ENCODE measurements at places on chromosomes 11 and 22.

GRCh38 chr11:112481431-112481830 lies 220.8 kb upstream of the PLET1 start:
- no peak for DNase-seq

DNA sequence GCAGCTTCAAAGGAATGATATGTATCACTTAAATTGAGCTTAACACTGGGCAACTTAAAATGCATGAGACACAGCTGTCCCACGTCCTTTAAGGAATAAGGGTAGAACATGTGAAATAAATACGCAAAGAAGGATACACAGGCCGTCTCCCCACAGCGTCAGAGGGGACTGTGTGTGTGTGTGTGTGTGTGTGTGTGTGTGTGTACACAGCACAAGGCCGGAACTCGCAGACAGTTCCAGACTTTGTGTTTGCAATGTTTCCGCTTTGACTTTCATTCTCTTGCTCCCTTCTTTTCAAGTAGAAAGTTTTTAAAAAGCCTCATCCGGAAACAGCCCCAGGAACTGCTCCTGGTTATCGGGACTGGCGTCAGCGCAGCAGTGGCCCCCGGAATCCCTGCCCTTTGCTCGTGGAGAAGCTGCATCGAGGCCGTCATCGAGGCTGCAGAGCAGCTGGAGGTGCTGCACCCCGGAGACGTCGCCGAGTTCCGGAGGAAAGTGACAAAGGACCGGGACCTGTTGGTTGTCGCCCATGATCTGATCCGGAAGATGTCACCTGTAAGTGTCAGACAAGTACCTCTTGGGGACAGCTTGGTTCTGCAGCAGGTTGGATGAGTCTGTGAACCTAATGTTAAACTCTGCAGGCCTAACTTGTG lies 13.3 kb downstream of the FAM118A start:
- DNase-seq = no peak

DNA sequence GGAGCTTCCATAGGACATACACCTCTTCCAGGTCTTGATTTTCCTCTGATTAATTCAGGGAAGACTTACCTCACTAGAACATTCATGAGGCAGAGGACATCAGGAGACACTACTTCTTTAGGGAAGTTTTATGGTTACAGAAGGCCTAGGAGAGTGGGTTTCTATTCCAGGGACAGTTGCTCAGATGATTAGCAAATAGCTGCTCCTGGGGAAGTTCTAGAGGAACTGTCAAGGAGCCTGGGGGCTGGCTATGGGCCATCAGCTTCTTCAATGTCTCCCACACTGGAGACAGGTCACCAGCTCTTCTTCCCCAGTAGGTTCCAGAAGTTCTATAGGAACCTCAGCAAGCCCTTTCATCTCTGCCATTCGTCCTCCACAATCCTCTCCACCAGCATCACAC lies 11.5 kb upstream of the OR10A5 start:
- DNase-seq = no peak

DNA sequence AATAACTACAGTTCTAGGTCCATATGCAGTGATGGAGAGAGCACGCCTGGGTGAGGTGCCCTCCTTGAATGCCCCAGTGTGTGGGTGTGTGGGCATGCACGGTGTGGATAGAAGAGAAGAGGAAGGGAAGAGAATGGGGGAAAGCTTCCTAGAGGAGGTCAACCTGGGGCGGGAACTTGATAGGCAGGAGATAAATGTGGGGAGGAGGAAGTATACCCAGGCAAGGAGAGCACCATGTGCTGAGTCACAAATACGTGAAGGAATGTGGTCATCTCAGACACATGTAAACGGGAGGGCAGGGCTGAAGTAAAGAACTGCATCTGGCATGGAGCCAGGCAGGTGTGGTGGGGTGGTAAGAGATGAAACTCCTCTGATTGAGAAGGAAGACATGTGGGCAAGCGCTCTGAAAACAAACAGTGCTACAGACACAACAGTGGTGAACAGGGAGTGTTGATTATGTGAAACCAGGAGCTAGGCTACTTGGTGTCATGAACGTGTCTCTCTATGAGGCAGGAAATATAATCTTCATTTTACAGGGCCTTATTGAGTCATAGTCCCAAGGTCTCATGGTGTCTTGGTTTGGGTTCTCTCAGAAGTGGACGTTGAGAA lies 61.5 kb upstream of the EED start:
- DNase-seq = peak; percentile 47

DNA sequence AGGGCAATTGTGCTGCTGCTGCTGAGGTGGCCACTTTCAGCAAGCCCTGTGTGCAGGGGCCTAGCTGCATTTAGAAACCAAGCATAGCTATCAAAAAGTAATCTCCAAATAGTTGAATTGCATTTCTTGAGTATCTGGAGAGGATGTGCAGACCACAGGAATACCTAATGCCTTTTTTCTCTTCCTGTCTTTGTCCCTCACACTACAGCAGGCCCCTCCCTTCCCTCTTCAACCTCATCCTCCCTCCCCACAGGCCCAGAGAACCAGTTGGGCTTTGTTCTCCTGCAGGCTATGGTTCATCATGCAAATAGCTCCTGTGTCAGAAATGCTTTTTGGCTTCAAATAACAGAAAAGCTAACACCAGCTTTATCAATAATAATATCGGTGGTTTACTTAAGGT lies 47.7 kb downstream of the DKK3 start:
- DNase-seq = no peak

- DNase-seq = no peak
Observed at GRCh38 chr11:17952487-17952886, 60.4 kb downstream of the SERGEF start.

DNA sequence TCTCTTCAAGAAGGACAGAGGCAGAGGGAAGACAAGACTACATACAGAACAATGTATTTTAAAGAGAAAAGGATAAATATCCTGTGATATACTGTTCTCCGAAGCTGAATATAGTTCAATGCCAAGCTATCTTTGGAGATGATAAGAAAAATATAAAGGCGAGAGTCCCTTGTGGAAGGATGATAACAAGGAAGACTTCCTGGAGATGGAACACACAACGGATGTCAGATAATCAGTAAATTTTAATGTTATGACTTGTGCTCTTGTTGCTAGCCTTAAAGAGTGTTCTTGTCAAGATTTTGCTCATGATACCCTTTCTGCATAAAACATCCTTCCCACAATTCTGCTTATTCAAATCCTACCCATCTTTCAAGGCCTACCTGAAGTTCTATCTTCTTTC lies 6.8 kb upstream of the CTR9 start:
- no peak for DNase-seq

GRCh38 chr11:124398924-124399323 lies at the start of gene OR8B3:
Gene OR8B3 (minus strand): TSS chr11:124399024. CDS start chr11:124397351, 1,673 bp downstream.
- no peak for DNase-seq

- DNase-seq = no peak
Observed at GRCh38 chr11:20873054-20873453, 203.7 kb downstream of the NELL1 start.

GRCh38 chr22:43241138-43241597 lies 54.2 kb upstream of the TTLL12 start:
- no peak for DNase-seq

- no peak for DNase-seq
Observed at GRCh38 chr11:111729071-111729830, 36.9 kb downstream of the PPP2R1B start.

DNA sequence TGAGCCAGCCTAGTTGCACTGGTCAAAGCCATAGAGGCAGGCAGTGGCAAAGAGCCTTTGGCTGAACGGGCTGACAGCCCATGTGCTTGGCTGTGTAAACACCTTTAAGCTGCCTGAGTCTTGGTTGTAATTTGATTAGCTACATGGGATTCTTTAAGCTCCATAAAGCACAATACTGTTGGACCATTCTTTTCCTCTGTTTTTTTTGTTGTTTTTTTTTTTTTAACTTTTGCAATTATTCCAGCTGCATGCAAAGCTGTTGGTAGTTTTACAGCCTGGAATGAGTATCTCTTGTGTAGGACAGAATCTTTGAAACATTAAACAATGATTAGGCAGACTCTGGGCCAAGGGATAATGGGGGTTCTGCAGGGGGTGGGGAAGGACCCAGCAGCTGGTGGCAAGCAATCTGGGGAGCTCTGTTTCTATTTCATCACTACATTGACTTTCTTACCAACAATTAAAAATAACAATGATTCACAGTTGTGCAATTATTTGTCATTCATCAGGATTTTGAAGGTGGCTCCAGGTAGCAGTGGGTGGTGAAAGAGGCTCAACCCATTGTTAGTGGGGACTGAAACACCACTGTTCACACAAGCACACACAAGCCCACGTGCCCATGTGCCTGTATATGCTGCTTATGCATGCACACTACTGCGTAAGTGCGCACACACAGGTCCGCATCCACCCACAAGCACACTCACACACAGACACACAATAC lies 69.5 kb upstream of the CSNK2A3 start:
- DNase-seq = no peak

GRCh38 chr22:29044657-29045176 lies 16.9 kb downstream of the C22orf31 start:
- DNase-seq = no peak

GRCh38 chr11:75240311-75241035 lies at the start of gene TPBGL:
Gene TPBGL (plus strand): TSS chr11:75240774. CDS start chr11:75241050, 276 bp downstream.
- DNase-seq = no peak

DNA sequence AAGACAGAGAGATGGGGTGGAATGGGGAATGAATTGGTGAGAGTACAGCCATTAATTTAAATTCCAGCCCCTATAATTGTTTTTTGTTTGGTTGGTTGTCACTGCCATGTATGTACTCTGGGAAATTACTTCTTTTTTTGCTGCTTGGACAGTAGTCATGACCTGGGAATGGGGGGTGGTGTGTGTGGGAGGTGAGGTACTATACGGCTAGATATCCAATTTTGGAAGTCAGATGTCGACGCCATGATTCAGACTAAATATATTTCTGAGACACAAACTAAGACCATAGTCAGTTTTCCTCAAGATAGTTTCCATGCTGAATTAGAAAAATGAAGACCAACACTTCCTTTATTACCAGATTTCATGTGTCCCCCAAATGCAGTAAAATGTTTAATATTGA lies 7.4 kb upstream of the BDNF start:
- DNase-seq = no peak

GRCh38 chr11:20102397-20102796 lies 57.9 kb downstream of the DBX1 start:
- no peak for DNase-seq

DNA sequence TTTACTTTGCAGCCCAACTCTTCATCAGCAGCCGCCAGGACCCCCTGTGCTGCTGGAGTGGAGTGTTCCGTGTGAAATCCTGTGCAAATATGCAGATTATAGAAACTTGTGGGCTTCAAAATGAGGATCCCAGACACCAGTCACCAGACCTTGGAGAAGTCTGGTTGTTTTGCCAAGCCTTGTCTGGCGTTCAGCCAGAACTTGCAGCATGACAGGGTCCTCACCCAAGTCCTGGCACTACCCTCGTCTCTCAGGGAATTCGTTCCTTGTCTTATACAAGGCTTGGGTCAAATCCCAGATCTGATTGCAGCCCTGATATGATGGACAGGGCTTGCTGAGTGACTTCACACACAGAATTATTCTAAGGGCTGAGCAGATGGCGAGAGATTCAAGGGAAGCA lies 18.9 kb downstream of the SHISAL1 start:
- no peak for DNase-seq

- no peak for DNase-seq
Observed at GRCh38 chr22:26958378-26958777, 301.0 kb downstream of the MIAT start.

GRCh38 chr22:26660961-26661578 lies 3.7 kb downstream of the MIAT start:
- DNase-seq = no peak

DNA sequence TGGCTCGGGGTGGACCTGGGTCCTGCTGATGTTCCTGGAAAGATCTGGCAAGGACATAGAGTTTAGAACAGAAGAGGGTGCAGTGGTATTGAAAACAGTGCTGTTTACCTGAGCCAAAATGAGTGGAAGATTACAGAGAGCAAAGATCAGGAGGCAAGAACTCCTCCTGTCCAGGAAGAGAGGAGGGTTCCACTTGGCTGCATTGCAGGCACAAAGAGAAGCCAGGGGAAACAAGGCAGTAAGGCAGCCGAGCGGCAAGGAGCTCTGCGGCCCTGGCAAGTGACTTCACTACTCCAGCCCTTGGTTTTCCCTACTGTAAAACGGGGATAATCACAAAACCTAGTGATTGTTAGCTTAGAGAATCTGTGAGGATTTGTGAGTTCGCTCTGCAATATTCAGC lies 3.7 kb upstream of the PACSIN2 start:
- no peak for DNase-seq

DNA sequence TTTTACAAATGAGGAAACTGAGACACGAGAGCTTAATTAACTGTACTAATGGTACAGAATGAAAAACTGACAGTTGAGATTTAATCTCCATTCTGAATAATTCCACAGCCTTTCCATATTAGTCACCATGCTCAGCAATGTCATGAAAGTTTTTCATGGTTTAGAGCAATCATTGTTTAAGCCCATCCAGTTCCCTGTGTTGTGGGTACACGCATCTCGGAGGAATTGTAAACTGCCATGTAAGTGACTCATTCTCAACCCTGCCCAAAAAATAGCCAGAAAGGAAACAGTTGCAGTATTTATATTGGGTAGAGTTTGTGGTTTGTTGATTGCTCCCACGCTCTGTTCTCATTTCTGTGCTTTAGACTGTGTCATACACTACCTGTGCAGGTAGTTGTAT lies 1790.8 kb downstream of the LRRC4C start:
- no peak for DNase-seq

- no peak for DNase-seq
Observed at GRCh38 chr11:1730059-1730629, 20.3 kb downstream of the IFITM10 start.

- DNase-seq = no peak
Observed at GRCh38 chr11:112292785-112293407, 32.2 kb upstream of the PLET1 start.

- DNase-seq = no peak
Observed at GRCh38 chr11:59198726-59199125, 14.0 kb downstream of the MPEG1 start.

- no peak for DNase-seq
Observed at GRCh38 chr22:37803195-37803638, 4.5 kb upstream of the GCAT start.

- DNase-seq = no peak
Observed at GRCh38 chr11:7714786-7715185, 8.5 kb upstream of the OVCH2 start.

- no peak for DNase-seq
Observed at GRCh38 chr11:73598719-73599379, 937 bp upstream of the FAM168A start.

DNA sequence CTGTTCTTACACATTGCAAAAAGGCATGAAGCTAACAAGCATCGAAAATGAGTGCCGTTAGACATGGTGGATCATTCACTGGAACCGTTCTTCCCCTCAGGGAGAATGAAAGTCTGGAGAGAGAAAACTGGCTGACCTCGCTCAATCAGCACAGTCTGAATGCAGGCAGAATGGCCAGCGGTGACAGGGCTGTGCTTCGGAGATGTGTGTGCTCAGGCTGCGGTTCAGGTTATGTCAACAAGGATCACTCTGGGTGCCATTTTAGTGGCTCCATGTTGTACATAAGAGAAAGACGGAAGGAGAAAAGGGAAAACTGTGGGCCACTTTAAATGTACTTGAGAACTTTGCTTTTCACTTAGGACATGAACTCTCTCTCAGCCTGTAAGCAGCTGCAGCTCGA lies 749.8 kb upstream of the ARHGAP42 start:
- DNase-seq = no peak

Measured in stimulated activated CD8-positive, alpha-beta memory T cell treated with anti-CD3 and anti-CD28 coated beads, Interleukin-15, amount 100 ng/mL, for 24 hours (primary cell).